ENCODE measurements at places on chromosomes 11 and 22. TPM values are rescaled to one million over a fixed set of nuclear protein-coding genes. Genes with fewer than 3 reads are reported as not detected.

GRCh38 chr11:121933694-121934093 is 182.3 kb downstream of the BLID start:
- peak; percentile 21 for DNase-seq
- no peaks in the 10 kb centered on the region for H3K36me3 ChIP-seq
- no peak overlapping the region for H3K27ac ChIP-seq
- no peak overlapping the region for H3K4me3 ChIP-seq
- H3K27me3 ChIP-seq = no peaks in the 10 kb centered on the region

DNA sequence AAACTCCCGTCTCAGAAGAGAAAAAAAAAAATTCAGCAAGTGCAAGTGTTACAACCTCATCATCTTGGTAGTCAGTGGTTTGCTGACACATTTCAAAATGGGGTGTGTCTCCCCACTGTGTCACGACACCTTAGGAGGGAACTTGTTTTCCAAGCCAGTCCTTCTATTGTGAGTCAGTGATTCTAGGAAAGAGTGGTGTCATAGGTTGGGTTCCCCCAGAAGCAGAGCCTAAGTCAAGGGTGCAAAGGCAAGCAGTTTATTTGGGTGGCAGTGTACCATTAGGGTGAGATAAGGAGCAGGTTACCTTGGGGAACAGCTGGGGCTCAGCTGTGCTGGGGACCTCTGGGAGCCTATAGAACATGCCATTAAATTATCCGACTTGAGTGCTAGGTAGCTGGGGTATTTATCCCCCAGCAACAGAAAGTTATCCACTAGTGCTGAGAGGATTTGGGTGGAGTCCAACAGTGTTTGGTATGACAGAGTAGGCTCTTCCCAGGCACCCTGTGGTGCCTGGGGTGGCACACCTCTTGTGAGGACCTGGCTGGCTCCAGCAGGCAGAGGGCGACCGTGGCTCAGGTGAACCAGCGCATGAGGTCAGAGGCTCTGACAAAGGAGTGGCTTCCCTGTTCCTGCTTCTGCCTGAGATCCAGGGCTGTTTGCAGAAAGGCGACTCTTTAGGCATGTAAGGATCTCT is 41.7 kb downstream of the KIAA1671 start:
- no peak overlapping the region for H3K27ac ChIP-seq
- no peaks in the 10 kb centered on the region for H3K36me3 ChIP-seq
- no peak for DNase-seq
- no peak overlapping the region for H3K4me3 ChIP-seq

DNA sequence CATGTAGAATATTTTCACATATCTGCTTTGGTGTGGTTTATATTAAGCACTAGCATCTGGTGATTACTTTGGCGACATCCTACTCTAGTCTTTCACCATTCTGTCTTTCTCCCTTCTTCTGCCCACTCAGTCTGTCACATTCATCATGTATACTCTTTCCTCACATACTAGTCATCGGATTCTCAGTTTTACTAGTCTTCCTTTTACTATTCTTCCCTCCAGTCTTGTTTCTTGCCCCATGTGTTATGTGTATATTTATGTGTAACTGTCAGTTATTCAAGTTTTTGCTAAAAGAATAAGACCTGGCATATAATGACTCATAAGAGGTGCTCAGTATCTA is 4.6 kb upstream of the DIXDC1 start:
- H3K4me1 ChIP-seq = peaks cover 10% of the 10 kb centered on the region
- no peaks in the 10 kb centered on the region for H3K36me3 ChIP-seq
- DNase-seq = no peak
- no peak overlapping the region for H3K27ac ChIP-seq
- H3K4me3 ChIP-seq = no peak overlapping the region
- H3K27me3 ChIP-seq = no peaks in the 10 kb centered on the region

- H3K27ac ChIP-seq = no peak overlapping the region
- peaks cover 8% of the 10 kb centered on the region for H3K4me1 ChIP-seq
- H3K4me3 ChIP-seq = no peak overlapping the region
- peak; percentile 11 for DNase-seq
- H3K36me3 ChIP-seq = peaks cover 18% of the 10 kb centered on the region
These were observed 5.5 kb downstream of the CBX6 start for GRCh38 chr22:38866399-38867123.

The C1QTNF4 gene
- 0.40 TPM for total RNA-seq

All from lung (tissue), 17 donors.